ENCODE measurements at places on chromosomes 3 and 15.

GRCh38 chr15:64333986-64334929, 21.7 kb downstream of the CSNK1G1 start:
- no peak for DNase-seq

GRCh38 chr3:27141668-27142067, 227.5 kb downstream of the NEK10 start:
- no peak for DNase-seq

DNA sequence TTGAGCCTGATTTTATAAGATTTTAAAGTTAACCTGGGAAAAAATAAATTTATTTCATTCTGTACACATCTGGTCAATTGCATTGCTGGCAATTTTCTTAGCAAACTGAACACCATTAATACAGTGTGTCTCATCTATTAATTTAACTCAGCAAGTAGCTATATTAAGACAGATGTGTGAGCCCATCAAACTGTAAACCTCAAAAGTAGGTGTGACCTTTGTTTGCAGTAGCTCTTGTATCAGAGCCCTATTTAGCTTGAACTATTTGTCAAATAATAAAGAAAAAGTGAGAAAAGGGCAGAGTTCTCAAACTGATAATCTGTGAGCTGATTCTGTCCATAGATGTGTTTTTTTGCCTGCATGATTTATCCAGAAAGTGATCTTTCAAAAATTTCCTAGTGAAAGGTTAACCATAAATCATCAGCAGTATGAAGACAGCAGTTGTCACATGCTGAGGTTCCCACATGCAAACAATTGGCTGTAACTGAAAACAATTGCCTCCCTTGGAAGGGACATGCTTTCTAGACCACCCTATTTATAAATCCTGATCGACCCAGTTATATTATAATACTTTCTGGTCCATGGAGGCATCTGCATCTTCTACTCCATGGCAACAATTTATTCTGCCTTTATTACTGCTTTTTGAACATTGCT, 646.5 kb downstream of the NSUN3 start:
- DNase-seq, result no peak

DNA sequence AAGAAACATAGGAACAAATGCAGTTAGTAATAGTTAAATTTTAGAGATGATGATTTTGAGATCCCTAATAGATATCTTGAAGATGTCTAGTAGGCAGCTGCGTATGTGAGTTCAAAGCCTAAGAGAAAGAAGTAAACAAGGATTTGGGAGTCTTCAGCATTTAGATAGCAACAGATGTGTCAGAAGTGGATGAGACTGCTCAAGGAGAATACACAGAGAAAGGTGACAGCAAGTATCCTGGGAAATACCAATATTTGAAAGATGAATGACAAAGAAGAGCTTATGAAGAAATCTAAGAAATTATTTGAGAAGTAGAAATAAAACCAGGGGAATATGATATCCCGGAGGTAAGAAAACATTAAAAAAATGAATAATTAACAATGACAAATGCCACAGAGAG, 130.9 kb downstream of the PCCB start:
- no peak for DNase-seq

DNA sequence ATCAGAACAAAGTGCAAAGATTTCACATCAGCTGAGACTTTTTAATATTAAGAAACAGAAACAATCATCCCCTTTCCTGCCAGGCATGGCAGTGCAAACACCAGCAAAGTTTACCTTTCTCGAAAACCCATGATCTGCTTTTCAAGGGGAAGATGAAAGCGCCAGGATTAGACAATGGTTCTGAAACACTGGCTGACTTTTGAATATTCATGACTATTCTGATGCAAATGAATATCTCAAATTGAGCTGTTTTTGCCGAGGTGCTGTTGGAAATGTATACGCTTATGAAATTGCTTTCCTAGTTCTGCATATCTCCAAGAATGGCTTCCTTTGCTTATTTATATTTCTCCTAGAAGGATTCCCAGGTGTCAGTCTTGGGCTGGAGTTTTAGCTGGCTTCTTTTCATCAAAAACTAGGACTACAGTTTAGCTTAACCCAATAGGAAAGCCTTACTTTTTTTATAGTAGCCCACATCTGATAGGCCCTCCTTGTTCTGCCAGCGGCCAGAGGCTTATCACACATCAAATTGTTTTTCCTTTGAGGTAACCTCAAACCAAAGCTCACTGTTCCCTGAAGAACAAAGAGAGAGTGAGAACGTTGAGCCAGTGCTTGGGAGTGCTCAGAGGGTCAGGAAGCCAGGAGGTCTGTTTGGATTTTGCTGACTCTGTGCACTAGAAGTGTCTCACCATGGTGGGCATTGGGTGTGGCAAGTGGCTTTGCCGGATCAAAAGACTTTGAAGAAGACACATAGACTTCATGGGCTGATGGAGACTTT, 74.0 kb upstream of the PLCL2 start:
- no peak for DNase-seq

DNA sequence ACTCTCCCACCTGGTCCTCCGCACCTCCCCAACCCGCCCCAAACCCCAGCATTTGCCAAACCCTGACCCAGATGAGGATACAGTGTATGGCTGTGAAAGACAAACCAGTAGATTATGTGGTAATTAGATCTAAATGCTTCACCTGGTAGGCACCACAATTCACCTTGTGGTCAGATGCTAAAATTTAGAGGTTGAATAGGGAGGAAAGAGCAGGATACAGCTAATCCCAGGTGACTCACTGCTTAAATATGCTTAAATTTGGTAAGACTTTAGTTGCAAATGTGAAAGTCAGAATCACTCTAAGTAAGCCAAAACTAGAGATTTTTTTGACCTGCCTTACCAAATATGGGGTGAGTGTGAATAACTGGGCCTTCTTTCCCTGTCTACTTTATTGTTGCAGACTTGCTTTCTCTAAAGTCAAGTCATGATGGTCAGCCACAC, 105.5 kb downstream of the MME start:
- peak; percentile 63 for DNase-seq

- peak; percentile 66 for DNase-seq
Measured at GRCh38 chr15:71011503-71012155, 103.6 kb upstream of the THSD4 start.

DNA sequence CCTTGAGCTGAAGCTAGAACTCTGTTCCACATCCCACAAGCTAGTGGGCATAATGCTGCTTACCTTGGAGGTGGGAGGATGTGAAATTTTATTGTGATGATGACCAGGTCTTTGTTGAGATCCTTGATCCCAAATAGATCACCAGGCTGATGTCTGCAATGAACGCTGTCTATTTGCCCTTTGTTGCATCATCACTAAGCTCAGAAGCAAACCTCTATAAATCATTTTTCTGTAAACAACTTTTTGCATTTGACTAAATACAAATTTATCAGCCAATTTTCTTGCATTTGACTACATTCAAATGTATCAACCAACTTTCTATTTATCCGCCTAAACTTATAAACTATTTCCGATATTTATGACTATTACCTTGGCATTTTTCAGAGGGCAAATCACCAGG, 9.7 kb downstream of the CCDC80 start:
- no peak for DNase-seq

DNA sequence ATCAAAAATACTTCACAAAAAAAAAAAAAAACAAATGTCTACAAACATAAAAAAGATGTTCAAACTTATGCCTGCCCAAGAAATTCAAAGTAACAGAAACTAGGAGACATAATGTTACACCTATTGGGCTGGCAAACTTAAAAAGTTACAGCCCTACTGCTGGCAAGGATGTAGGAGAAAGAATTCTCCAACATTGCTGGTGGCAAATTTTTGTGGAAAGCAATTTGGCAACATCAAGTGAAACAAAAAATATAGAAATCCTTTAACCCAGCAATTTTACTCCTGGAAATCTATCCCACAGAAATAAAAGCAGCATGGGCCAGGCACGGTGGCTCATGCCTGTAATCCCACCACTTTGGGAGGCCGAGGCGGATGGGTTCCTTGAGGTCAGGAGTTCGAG, 73.2 kb downstream of the STAG1 start:
- DNase-seq, result peak; percentile 35

- peak; percentile 12 for DNase-seq
Measured at GRCh38 chr3:172751175-172751704, 714 bp downstream of the ECT2 start.

GRCh38 chr3:143158014-143158988, 38.7 kb downstream of the CHST2 start:
- DNase-seq, result peak; percentile 65

GRCh38 chr3:134328147-134328591, 46.1 kb downstream of the AMOTL2 start:
- DNase-seq, result peak; percentile 69

DNA sequence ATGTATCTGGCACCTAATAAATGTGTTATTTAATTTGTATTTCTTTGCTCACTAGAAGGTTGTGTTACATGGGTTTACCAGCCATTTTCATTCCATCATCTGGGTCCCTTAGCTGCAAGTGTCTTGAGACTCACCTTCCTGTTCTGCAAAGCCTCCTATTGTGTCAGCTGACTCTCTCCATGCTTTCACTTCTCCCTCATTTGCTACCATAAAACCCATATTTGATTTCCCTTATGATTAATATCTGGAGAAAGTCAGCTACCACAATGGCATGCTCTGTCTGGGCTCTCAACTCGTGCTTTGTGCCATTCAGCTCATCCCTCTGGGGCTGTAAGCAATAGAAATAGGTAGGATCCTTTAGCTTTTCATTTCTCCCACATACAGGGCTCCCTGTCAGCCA, 79.5 kb upstream of the EIF1B start:
- DNase-seq, result no peak

GRCh38 chr3:54307566-54308180, 185.3 kb downstream of the CACNA2D3 start:
- DNase-seq, result no peak

DNA sequence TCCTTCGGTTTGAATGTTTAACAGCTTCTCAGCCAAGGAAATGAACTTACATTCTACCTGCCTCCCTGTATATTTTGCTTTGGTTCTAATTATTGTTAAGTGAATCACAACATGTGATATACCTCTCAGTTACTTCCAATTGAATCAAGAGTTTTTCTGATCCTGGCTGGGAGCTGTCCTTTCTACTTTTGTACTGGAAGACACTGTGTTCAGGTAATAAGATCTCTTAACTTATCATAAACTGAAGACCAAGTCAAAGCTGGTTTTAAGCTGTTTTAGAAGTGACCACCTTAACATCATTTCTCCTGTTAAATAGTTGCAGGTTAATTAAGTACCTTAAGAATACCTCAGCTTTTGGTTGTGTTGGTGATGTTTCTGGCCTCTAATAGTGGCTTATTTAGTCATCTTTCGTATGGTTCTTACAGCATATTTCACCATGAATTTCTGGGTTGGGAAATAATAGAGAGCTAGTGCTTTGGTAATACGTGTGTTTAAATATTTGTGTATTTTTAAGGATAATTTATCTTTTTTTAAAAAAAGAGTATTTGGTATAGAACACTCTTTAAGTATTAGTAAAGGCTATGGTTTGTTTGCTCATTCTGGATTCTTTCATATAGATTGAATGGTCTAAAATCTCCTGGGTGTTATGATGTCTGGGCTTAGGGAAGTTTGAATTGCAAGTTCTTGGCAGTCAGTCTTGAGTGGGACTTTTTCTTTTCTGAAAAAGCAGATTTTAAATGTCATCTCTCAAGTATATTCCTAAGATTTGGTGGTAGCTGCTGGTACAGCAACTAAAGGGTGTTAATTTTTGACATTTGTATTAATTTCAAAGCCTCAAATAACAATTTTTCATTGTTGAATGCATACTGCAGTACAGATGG, 1.6 kb downstream of the RAB8B start:
- DNase-seq, result no peak

- DNase-seq, result no peak
Measured at GRCh38 chr3:162998205-162998604, 1501.6 kb downstream of the OTOL1 start.

DNA sequence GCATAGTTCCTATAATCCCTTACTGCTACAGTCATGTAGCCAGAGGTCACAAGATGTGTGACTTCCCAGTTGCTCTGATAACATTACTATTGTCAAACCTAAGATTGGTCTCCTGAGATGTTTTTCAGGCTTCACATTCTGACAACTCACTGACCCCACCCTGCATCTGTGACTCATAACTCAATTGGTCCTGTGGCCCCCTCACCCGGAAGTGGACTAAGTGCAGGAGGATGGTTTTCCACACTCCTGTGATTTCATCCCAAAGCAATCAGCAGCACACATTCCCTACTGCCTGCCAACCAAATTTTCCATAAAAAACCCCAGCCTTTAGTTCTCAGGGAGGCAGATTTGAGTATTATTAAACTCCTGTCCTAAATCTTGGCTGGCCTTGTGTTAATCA, 564.9 kb upstream of the ZNF385D start:
- no peak for DNase-seq

GRCh38 chr3:111585217-111585616, 9.9 kb downstream of the ZBED2 start:
- DNase-seq, result no peak

DNA sequence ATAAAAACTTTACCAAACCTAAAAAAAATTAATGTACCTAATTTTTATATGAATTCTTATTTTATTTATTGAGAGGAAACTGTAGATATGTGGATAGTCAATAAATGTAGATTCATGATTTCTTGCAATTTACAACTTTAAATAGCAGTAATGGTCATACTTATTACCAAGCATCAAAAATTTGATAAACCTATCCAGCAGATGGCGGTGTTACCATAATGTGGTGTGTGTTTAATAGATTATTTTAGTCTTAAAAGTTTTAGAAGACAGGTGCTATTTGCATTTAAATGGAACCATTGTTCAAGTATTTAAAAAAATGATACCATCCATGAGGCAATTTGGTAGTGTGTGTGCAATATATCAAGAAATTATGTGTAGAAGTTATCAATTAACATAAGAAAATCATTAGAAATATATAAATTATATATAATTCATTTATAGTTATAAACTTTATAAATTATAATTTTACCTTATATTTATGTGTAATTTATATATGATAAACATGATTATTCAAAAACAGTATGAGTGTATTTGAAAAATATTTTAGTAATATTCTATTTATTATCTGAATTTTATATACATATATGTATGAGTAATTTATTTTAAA, 176.0 kb upstream of the BCHE start:
- no peak for DNase-seq

DNA sequence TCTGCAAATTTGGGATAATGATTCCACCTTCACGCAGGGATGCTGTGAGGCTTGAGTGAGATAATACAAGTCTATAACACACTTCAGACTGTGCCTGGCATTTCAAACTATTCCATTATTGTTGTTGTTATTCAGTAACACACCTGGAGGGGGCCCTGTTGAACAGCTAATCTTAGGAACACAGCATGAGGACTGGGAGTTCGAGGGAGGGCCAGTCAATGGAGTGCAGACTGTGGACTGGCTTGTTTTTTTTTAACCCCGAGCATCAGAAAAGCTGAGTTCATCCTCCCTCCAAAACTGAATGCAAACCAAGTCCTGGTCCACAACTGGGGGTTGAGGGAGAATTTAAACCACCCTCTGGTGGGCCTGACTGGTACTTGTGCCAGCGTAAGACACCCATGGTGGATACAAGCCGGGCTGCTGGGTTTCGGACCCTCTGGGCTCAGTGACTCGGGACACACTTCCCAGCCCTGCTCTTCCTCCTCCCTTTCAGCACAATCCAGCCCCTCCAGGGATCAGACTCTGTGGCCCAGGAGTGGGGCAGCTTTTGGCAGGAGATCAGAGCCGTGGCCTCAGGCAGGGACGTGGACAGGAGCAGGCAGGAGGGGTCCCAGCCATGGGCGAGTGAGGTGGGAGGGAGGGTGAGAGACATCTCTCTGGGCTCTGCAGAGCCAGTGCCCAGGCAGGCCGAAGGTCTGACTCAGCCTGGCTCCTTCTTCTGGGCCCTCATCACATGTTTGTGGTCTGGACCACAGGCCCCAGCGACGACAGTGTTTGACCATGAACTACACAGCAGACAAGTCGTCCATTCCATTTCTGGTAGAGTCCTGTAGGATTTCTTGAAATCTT, 36.3 kb upstream of the MEX3B start:
- peak; percentile 96 for DNase-seq
